ENCODE measurements at places on chromosomes 7 and 10.

GRCh38 chr7:116779931-116780330, 82.5 kb upstream of the CAPZA2 start:
- DNase-seq = no peak

GRCh38 chr7:151210087-151210854, at the start of gene H2BK1:
TSS of gene H2BK1 (minus strand) at chr7:151210488. CDS start at chr7:151210318, 170 bp downstream.
- no peak for DNase-seq

- no peak for DNase-seq
These were observed 22.0 kb upstream of the BTRC start for GRCh38 chr10:101331956-101332355.

- DNase-seq = no peak
These were observed 30.0 kb downstream of the ATXN7L1 start for GRCh38 chr7:105846404-105846803.

Data from NCI-H2227 treated with DMSO at 0.1 percent for 48 hours (cell line).